IMR-90 (cell line): ENCODE measurements at places on chromosomes 3 and 15. TPM values are rescaled to one million over a fixed set of nuclear protein-coding genes. Genes with fewer than 3 reads are reported as not detected.

MEGF11 gene
- polyA plus RNA-seq, result not detected in 2 replicates

- no peak for DNase-seq
Observed at GRCh38 chr15:35722501-35722900, 176.5 kb upstream of the DPH6 start.

TGM4 gene
- 0.03 and 0.10 TPM in 2 replicates for polyA plus RNA-seq

DNA sequence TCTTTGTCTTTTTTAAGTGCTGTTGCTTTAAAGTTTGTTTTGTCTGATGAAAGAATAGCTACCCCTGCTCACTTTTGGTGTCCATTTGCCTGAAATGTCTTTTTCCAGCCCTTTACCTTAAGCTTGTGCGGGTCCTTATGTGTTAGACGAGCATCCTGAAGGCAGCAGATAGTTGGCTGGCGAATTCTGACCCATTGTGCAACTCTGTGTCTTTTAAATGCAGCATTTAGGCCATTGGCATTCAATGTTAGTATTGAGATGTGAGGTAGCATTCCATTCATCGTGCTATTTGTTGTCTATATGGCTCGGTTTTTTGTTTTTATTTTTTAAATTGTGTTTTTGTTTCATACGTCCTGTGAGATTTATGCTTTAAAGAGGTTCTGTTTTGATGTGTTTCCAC lies 55.0 kb downstream of the ZDHHC19 start:
- DNase-seq, result no peak

DNA sequence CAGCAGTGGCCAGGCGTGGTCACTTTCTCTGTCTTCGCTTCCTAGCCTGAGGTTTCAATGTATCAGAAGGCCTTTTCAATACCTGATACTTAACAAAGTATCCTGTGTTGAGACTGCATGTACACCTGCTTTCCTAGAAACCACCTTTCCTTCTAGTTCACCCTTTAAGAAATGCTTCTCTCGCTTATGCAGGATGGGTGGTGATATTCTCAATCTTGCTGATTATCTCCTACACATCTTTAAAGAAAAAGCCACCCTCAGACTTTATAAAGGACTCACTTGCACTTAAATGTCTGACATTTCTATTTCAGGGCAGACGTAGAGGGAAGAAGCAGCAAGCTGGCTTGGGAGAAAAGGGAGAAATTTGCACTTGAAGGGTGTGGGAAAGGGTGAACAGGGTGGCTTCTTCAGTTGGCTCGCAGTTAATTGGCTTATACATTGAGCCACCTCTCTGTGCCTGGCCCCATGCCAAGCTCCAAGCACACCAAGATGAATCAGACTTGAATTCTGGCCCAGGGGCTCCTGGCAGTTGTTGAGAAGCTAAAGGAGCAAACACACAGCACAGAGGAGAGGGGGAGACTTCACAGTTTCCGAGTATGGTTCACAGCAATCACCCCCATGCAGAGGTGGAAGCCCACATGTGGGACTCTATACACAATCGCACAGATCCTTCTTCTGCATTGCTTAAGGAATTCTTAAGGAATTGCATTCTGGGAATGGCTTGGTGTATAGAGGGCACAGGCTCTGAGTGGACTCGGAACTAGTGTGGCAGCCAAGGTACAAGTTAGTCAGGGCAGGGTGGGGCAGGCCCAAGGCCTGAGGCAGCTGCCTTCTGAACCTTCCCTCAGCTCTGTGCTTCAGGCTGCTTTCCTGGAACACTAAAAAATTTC lies 1.3 kb downstream of the ARL6IP5 start:
- DNase-seq, result peak; percentile 92

OXSR1 gene
- 28.9 and 32.9 TPM in 2 replicates for polyA plus RNA-seq

- no peak for DNase-seq
Observed at GRCh38 chr3:69959581-69959980, 40.0 kb upstream of the SAMMSON start.

- DNase-seq, result peak; percentile 63
Observed at GRCh38 chr15:43225201-43225949, 4.6 kb upstream of the EPB42 start.

- peak; percentile 76 for DNase-seq
Observed at GRCh38 chr3:101042996-101043686, 49.9 kb upstream of the ABI3BP start.

IL17RB gene
- 0.09 TPM in 1 of 2 replicates, not detected in the other for polyA plus RNA-seq

C3orf49 gene
- not detected in 2 replicates for polyA plus RNA-seq

GRCh38 chr3:71803248-71803647 lies 18.3 kb upstream of the PROK2 start:
- DNase-seq, result no peak

DNA sequence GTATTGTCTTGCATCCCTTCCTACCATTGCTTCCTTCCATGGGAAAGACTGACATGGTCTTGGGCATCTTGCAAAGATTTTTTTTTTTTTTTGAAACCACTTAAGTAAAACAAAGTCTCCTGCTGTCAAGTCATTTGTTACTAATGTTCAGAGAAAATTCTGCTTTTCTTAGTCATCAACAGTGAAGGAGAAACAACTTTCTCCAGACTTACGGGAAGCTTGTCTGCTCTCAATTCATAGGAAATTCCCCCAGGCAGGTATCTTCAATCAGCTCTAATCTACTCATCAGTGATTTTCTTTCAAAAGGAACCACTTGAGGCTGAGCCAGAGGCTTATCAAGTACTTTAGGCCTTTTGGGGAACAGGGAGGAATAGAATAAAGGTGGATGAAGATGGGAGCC lies 15.9 kb upstream of the DRD3 start:
- no peak for DNase-seq

DNA sequence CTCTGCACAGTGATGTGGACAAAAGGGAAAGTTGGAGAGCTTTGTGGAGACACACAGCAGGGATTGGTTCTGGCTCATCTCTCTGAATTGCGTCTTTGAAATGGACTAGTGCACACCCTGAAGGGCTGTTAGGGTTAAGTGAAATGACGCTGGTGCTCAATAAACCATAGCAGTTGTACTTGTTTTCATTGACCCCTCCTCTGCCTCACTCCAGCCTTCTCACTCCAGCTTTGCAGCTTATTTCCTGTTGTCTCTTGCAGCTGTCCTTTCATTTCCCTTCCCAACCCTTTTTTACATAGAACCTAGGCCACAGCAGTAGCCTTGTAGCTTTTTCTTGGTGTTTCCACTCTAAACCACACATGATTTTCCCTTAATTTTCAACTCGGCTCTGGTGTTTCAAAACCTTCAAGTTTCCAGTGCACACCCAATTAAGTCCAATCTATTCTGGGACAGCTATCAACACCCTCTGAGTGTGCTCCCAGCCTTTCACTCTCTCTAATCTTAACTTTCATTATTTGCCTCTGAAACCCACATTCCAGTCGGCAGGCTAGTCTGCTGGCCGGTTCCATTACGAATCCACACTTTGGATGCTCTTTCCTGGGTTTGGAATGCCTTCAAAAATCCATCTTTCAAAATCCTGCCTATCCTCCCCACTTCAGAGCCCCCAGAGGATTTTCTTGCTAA lies 6.4 kb downstream of the C3orf52 start:
- peak; percentile 37 for DNase-seq

SCAANT1 gene
- not detected in 2 replicates for polyA plus RNA-seq

- peak; percentile 64 for DNase-seq
Observed at GRCh38 chr3:69855436-69856162, 116.3 kb downstream of the MITF start.

DNA sequence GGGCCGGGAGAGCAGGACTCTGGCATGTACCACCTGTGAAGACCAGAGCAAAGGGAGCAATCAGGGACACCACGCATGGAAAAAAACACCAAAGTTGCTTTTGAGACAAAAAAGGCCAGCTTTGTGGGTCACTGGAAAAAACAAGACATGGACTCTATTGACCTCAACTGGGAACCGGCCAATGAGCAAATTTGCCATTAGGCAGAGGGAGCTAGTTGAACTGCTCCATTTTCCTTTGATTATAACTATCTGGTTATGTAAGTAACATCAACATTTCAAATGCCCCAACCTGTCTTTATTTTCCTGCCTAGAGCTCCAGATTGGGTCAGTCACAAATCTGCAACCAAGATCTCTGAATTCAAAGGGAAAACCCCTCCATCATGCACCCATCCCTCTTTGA lies 86.0 kb downstream of the ZNF385D start:
- DNase-seq, result no peak

- no peak for DNase-seq
Observed at GRCh38 chr15:23897531-23897930, 210.4 kb upstream of the NDN start.

DNA sequence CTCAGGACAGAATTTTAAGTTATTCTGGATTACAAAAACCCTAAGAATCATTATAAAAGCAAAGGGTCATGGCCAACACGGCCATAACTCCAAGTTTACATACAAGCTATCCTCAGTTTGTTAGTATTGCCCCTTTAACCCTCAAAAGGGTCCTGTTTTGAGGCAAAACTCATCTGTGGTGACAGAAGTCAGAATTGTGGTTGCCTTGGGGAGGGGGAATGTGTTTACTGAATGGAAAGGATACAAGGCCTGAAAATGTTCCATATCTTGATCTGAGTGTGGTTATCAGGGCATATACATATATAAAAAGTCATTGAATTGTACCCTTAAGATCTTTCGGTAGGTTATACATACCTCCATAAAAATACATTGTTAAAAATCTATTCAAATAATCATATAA lies 2.1 kb downstream of the SFMBT1 start:
- DNase-seq, result no peak

DNA sequence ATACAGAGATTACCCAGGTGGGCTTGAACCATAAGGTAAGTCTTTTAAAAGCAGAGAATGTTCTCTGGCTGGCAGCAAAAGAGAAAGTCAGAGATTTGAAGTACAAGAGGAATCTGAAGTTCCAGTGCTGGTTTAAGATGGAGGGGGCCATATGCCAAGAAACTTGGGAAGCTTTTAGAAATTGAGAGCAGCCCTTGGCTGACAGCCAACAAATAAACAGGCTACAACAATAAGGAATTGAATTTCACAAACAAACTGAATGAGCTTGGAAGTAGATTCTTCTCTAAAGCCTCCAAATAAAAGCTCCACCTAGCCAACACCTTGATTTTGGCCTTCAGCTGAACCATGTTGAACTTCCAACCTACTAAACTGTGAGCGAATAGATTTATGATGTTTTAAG lies 85.7 kb downstream of the TRIM42 start:
- DNase-seq, result no peak

SPESP1 gene
- polyA plus RNA-seq, result 2.9 TPM in 2 replicates

CCDC39 gene
- polyA plus RNA-seq, result not detected in 2 replicates

DNA sequence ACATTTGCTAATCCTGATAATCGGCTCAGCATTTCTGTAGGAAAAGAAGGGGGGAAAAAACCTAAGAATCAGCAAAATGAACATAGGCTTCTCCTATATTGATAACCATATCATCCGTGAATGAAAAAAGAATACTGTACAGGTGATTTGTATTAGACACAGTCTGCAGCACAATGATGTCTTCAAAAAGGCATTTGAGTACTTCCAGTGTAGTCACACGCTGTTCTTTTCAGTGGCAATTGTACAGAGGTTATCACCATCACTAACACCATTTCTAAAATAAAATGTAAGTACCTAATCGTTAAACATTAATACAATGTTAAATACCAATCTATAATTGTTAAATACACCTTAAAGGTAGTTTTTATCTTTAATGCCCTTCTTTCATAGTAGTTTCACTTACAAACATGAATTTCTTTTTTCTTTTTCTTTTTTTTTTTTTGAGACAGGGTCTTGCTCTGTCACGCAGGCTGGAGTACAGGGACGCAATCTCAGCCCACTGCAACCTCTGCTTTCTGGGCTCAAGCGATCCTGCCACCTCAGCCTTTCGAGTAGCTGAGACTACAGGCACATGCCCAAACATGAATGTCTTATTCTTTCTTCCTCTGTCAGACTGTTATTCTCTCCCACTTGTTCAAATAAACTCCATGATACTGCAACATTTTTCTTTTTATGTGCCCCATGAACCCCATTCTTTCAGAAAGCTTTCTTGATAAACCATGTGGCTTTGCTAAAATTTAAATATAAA lies 18.4 kb downstream of the GOLGB1 start:
- peak; percentile 6 for DNase-seq

FBXO40 gene
- not detected in 2 replicates for polyA plus RNA-seq

- no peak for DNase-seq
Observed at GRCh38 chr15:59587085-59587826, 24.3 kb upstream of the GCNT3 start.

DNA sequence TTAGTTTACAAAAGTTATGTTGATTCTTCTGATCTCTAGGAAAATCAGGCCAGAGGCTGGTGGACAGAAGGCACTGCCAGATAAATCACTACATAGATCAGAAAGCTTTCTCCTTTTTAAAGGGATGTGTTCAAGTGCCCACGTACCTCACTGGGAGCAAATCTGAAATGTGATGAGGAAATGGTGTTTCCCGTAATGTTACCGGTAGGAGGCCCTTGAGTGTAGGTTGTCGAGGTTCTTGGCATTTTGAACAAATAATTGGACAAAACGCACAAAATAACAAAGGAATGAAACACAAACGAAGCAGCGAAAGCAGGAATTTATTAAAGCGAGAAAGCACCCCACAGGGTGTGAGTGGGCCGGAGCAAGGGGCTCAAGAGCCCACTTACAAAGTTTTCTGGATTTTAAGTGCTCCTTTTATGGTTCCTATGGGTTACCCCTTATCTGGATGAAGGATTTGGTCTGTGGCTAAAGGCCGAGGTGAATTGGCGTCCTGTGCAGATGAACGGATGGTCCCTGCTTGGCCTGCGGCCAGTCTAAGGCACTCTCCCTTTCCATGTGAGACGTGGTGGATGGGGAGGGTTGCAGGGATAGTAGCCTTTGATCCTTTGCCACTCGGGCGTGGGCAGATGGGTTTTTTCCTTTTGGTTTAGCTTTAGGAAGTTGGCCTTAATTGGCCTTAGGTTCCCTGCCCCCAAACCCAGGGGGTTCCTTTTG lies 1.0 kb downstream of the SNX1 start:
- DNase-seq, result peak; percentile 43

GRCh38 chr3:159482241-159482993 lies 506.2 kb upstream of the IL12A start:
- DNase-seq, result no peak
